ENCODE measurements at places on chromosomes 2 and 18. TPM values are rescaled to one million over a fixed set of nuclear protein-coding genes. Genes with fewer than 3 reads are reported as not detected.

HOXD4 gene
- 8.2 TPM for polyA plus RNA-seq

FSIP2 gene
- polyA plus RNA-seq: 1.1 TPM

CYP27A1 gene
- 25.4 TPM for polyA plus RNA-seq

POMC gene
- 2.9 TPM for polyA plus RNA-seq

IL36B gene
- not detected for polyA plus RNA-seq

FAM124B gene
- 7.0 TPM for polyA plus RNA-seq

BOLL gene
- polyA plus RNA-seq: 3.0 TPM

LYG1 gene
- polyA plus RNA-seq: 2.4 TPM

LRRTM1 gene
- 0.48 TPM for polyA plus RNA-seq

CASP8 gene
- polyA plus RNA-seq: 5.4 TPM

DAW1 gene
- not detected for polyA plus RNA-seq

OSR1 gene
- polyA plus RNA-seq: 13.7 TPM

MAP3K19 gene
- polyA plus RNA-seq: not detected

All from hindlimb muscle (tissue), 1 donor.